Peyer's patch (tissue), 4 donors: ENCODE measurements at places on chromosomes 4 and X. TPM values are rescaled to one million over a fixed set of nuclear protein-coding genes. Genes with fewer than 3 reads are reported as not detected.

GRCh38 chr4:187190390-187190789 is 466.7 kb upstream of the FAT1 start:
- no peak overlapping the region for H3K4me3 ChIP-seq
- H3K36me3 ChIP-seq: no peaks in the 10 kb centered on the region
- no peaks in the 10 kb centered on the region for H3K27me3 ChIP-seq

DNA sequence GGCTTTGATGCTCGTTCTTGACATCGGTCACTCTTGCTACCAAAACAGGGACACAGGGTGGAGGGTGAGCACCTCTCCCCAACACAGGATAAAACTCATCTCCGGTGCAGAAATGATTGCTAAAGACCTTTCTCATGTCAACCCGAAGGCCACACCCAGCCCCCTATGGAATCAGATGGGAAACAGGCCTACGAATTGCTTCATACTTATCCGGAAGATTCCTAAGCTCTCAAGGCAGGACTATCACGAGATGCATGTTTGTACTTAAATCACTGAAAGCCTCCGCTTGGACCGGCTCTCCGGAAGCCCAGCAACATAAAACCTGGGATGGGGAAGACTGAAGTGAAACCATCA is 74.9 kb downstream of the MTMR1 start:
- no peaks in the 10 kb centered on the region for H3K36me3 ChIP-seq
- H3K27me3 ChIP-seq: no peaks in the 10 kb centered on the region
- no peaks in the 10 kb centered on the region for H3K4me1 ChIP-seq
- H3K4me3 ChIP-seq: no peak overlapping the region
- H3K27ac ChIP-seq: no peak overlapping the region

FHIP1A gene
- 31.5 TPM for total RNA-seq

PNMA6F gene
- total RNA-seq: not detected

HUWE1 gene
- total RNA-seq: 139 TPM

PAGE4 gene
- total RNA-seq: not detected

GRCh38 chr4:42678512-42678911 is 21.6 kb upstream of the ATP8A1 start:
- no peaks in the 10 kb centered on the region for H3K4me1 ChIP-seq
- H3K4me3 ChIP-seq: no peak overlapping the region
- H3K27ac ChIP-seq: no peak overlapping the region
- H3K27me3 ChIP-seq: no peaks in the 10 kb centered on the region
- H3K36me3 ChIP-seq: no peaks in the 10 kb centered on the region

TKTL2 gene
- not detected for total RNA-seq

DNA sequence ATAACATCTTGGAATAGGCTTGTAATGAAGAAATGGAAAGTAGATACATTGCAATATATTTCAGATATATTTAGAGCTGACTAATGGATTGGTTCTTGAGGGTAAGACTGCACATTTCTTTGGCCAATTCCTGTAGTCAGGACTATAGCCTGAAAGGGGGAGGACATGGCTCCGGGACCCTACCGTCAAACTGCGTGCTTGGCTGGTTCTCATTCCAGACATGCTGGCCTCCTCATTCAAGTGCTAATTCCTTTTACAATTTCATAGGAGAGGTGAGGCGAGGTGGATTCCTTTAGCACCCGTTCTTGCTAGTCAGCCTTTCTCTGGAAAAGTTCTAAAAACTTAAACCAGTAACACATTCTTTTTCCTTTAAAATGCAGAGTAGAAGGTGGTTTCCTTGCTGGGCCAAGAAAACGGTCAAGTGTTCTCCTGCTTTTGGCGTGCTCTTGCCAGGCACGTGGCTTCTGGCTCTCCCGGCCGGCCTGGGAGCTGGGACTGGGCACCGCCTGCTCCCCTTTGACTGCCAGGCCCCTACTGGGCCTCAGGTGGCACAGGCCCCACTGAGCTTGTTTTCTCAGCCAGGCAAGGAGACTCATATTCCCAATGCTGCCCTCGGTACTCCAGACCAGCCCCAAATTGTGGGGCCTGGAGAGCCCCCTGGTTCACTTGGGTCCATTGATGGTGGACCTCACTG is 167.2 kb downstream of the STK32B start:
- H3K4me1 ChIP-seq: no peaks in the 10 kb centered on the region
- H3K36me3 ChIP-seq: no peaks in the 10 kb centered on the region
- H3K27ac ChIP-seq: no peak overlapping the region
- no peaks in the 10 kb centered on the region for H3K27me3 ChIP-seq
- H3K4me3 ChIP-seq: no peak overlapping the region
- no peak for DNase-seq

- no peaks in the 10 kb centered on the region for H3K27me3 ChIP-seq
- no peak overlapping the region for H3K4me3 ChIP-seq
- DNase-seq: no peak
- no peaks in the 10 kb centered on the region for H3K4me1 ChIP-seq
- H3K36me3 ChIP-seq: no peaks in the 10 kb centered on the region
Measured at GRCh38 chr4:7716010-7716721, 223.5 kb downstream of the AFAP1 start.

DNA sequence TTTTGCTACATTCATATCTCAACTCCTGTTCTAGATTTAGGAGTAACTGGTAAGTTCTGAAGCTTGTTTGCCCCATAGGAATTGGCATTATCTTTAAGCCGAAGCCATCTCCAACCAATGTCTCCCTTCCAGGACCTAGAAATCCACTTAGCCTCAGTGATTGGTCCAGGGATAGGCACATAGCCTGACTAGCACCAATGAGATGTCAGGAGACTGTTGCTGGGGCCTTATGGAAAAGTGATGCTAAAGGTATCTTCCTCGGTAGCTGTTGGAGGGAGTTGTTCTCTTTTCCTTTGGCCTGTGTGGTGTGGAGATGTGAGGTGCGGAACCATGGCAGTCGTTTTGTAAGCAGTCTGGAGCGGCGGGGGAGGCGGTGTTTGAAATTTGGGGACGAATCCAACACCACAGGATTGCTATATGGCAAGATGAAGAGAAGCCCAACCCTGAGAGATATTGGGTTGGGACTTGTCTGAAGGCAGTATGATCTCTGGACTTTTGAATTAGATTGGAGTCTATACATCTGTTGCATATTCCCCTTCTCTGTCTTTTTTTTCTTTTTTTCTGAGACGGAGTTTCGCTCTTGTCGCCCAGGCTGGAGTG is 109.8 kb upstream of the ATP6AP2 start:
- H3K4me3 ChIP-seq: no peak overlapping the region
- DNase-seq: no peak
- H3K36me3 ChIP-seq: no peaks in the 10 kb centered on the region
- H3K27me3 ChIP-seq: no peaks in the 10 kb centered on the region

HMGB2 gene
- 36.1 TPM for total RNA-seq
